ENCODE measurements at places on chromosomes 6 and 20.

GRCh38 chr6:84512391-84512790, 252.0 kb downstream of the TBX18 start:
- DNase-seq, result no peak

GRCh38 chr20:17971300-17972013, 2.6 kb downstream of the MGME1 start:
- no peak for DNase-seq

GRCh38 chr6:136410201-136411024, 120.8 kb upstream of the BCLAF1 start:
- DNase-seq, result no peak

- DNase-seq, result no peak
These were observed 8.3 kb upstream of the PCMTD2 start for GRCh38 chr20:64247307-64247618.

- DNase-seq, result no peak
These were observed 75.1 kb upstream of the SCGN start for GRCh38 chr6:25576919-25577318.

DNA sequence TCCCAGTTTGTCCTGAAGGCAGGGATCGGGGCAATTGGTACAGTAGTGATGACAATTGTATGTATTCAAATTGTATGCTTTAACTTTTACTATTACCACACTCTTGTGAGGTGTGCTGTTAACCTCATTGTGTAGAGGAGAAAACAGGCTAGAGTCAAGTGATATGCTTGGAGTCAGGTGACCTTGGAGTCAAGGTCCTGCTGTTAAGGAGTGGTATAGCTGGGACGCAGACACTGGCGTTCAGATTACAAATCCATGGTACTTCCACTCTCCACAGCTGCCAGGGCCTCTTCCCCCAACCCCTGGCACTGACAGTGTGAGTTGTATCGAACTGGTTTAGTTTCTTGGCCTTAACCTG, 10.5 kb downstream of the CNPY3 start:
- no peak for DNase-seq

GRCh38 chr20:5788385-5788895, 38.2 kb downstream of the SHLD1 start:
- peak; percentile 51 for DNase-seq

GRCh38 chr6:163813979-163814493, 399.5 kb downstream of the QKI start:
- DNase-seq, result no peak

GRCh38 chr20:61710108-61710507, 355.6 kb downstream of the TAF4 start:
- no peak for DNase-seq

GRCh38 chr6:88848870-88849269, 114.5 kb downstream of the RNGTT start:
- DNase-seq, result no peak

GRCh38 chr6:12729467-12729866, 12.9 kb downstream of the PHACTR1 start:
- DNase-seq, result no peak

- no peak for DNase-seq
These were observed 383.7 kb downstream of the CD83 start for GRCh38 chr6:14501240-14501639.

DNA sequence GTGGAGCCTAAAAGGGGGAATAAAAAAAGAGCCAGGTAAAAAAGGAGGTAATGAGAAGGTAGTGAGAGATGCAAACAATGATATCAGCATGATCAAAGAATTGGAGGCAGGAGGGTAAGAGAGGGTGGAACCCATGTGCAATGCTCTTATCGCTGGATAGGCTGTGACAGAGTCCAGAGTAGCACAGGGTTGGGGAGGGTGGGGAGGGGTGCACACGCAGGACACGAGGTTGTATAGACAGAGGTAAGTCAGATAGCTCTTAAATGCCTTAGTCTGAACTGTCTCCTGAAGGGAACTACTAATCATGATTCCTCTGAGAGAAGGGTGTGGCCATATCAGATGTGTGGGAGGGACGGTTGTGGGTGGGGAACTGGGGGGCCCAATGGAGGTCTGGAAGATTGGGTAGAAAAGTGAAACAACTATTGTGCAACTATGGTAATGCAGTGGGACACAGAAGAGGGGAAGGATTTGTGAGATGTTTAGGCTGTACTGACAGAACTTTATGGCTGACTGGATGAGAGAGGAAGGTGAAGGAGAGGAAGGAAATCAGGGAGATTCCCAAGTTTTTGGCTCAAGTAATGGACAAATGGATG, 354.8 kb downstream of the BTBD9 start:
- no peak for DNase-seq

GRCh38 chr6:111793711-111794111, 79.5 kb downstream of the FYN start:
- no peak for DNase-seq

GRCh38 chr6:21151119-21151518, 442.4 kb upstream of the SOX4 start:
- no peak for DNase-seq

- DNase-seq, result no peak
These were observed 131.4 kb downstream of the EDN1 start for GRCh38 chr6:12421596-12421995.

DNA sequence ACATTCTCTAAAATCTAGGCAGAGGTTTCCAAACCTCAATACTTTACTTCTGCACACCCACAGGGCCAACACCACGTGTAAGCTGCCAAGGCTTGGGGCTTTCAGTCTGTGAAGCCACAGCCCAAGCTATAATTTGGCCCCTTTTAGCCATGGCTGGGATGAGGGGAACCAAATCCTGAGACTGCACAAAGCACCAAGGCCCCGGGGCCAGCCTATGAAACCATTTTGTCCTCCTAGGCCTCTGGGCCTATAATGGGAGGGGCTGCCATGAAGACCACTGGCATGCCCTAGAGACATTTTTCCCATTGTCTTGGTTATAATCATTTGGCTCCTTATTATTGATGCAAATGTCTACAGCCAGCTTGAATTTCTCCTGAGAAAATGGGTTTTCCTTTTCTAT, 513.0 kb upstream of the ADGRB3 start:
- no peak for DNase-seq

DNA sequence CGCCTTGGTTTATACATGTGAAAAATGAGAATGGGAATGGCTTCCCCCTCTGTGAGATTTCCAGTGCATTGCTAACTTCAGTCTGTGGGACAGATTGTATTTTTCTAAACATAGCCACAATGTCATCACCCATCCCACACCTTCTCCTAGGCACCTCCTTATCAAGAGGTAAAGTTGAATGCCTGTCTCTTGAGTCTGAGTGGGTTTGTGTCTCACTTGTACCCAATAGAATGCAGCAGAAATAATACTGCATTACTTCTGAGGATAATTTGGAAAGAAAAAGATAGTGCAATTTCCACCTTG, 27.9 kb downstream of the RIN2 start:
- DNase-seq, result no peak

DNA sequence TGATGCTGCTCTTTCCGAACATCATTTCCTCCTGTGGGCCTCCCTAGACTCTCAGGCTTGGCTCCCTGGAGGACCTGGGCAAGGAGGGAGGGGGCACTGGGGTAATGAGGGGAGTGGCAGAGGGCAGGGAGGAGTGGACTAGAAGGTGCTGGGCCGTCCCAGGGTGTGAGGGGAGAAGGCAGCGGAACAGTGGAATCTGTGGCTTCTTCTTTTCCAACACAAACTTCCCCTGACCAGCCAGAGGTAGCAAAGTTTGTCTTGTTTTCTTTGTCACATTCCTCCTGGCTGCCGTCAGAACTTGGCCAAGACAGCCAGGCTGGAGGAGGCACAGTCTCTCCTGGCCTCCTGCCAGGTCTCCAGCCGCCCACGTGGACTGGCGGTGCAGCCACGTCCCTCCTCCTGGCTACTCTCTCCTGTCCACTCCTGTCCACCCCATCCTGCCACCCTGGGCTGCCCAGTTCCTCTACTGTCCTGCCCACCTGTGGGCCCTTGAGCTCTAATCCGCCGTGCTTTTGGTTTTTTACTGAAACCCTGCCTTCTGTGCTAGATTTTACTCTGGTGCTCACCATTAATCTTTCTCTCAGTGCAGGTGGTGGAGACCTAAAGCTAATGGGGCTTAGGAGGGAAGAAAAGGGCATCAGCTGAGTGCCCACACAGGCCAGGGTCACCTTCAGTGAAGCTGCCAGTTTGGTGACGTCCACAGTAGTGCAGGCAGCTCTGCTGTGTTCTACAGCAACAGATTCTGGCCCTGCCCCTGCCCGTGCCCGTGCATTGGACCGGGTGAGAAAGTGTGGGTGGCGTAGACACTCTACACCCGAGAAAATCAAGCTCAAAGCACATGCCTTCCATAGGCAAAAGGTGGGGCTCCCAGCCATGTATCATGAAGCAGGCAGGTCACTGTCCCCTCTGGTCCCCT, 2.8 kb upstream of the CDSN start:
- DNase-seq, result no peak

DNA sequence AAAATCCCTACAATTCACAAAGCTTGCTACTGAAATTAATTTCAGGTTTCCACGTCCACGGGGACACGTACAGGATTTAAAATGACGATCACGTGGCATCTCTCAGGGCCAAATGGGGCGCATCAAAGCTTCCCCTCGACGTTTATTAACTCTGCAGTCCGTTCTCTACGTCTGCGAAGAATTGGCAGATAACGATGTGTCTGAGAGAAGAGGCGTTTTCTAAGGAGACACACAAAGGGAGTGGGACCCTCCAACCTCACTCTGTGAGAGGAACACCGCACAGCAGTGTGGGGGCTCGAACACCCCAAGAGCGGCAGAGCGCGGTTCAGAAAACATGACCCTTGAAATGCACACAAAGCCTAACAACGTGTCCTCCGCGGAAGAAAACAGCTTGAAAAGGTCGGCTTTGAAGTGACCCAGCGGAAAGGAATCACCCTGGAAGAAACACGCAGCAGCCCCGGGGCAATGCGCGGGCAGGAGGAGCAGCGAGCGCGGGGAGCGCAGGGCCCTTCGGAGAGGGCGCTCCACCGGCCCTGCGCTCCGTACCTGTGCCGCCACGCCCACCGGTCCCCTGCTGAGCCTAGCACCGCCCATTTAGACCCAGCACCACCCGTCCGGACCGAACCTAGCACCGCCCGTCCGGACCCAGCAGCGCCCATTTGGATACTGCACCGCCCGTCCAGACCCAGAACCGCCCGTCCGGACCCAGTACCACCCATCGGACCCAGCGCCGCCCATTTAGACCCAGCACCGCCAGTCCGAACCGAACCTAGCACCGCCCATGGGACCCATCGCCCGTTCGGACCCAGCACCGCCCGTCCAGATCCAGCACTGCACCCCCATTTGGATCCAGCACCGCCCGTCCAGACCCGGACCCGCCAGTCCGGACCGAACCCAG, 1.1 kb upstream of the AFDN start:
- DNase-seq, result peak; percentile 27

- DNase-seq, result no peak
These were observed 67.7 kb upstream of the CD93 start for GRCh38 chr20:23153696-23154341.

DNA sequence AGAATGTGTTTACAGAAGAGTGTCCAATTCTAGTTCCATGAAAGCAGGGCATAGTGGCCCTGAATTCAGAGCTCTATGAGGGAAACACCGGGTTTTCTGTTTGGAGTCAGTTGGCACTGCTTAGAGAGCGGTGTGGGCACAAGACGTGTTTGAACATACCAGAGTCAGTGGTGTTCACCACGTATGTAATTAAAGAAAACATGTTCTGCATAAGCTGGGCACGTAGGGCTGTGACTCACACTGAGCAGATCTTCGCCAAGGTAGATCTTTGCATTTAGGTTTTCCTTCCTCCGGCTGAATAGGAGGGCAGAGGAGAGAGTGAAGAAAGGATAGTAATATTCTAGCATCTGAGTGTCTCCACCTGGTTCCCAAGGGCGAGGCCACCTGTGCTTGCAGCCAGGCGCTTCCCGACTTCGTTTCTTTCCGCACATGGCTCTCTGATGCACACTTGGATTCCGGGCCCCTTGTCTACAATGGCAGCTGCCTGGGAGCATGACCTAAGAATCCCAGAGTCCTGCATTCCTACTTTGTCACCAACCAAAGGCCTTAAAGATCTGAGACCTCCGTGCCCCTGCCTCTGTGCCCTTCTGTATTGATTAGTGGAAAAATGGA, 136.2 kb downstream of the ERMARD start:
- no peak for DNase-seq

GRCh38 chr20:18995455-18995854, 181.9 kb downstream of the SCP2D1 start:
- no peak for DNase-seq

GRCh38 chr6:16301511-16301910, 63.1 kb downstream of the GMPR start:
- no peak for DNase-seq

- DNase-seq, result no peak
These were observed 11.3 kb downstream of the NT5E start for GRCh38 chr6:85460921-85461797.

GRCh38 chr6:18262702-18263417, 1.5 kb downstream of the DEK start:
- DNase-seq, result peak; percentile 16

- DNase-seq, result no peak
These were observed 117.0 kb upstream of the EDN1 start for GRCh38 chr6:12173181-12173580.

- peak; percentile 5 for DNase-seq
These were observed at the start of gene TPBG for GRCh38 chr6:82363428-82364086. Gene TPBG, plus strand, starts transcription at chr6:82363817. Its CDS starts 1,145 bp downstream, at chr6:82364962.

DNA sequence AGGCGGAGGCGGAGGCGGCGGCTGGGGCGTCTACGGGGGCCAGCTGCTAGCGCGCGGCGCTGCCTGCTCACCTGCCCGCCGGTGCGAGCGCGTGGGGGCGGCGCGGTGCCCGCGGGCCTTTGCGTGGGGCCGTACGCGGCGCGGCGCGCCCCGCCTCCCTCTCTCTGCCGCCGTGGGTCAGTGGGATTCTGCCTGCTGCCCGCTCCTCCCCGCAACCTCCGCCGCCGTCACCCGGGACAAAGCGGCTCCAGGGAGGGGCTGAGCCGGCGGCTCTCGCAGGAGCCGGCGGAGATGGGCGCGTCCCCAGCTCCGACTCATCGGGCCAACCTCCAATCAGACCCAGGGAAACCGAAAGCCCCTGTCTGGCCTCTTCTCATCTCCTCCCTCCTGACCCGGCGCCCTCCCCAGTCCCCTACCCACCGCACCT, at the start of gene RCAN2:
Gene RCAN2 (minus strand): TSS at position 249 of the 427 bp plus-strand sequence.
- peak; percentile 2 for DNase-seq

- no peak for DNase-seq
These were observed 75.4 kb downstream of the ANKEF1 start for GRCh38 chr20:10110151-10110550.

DNA sequence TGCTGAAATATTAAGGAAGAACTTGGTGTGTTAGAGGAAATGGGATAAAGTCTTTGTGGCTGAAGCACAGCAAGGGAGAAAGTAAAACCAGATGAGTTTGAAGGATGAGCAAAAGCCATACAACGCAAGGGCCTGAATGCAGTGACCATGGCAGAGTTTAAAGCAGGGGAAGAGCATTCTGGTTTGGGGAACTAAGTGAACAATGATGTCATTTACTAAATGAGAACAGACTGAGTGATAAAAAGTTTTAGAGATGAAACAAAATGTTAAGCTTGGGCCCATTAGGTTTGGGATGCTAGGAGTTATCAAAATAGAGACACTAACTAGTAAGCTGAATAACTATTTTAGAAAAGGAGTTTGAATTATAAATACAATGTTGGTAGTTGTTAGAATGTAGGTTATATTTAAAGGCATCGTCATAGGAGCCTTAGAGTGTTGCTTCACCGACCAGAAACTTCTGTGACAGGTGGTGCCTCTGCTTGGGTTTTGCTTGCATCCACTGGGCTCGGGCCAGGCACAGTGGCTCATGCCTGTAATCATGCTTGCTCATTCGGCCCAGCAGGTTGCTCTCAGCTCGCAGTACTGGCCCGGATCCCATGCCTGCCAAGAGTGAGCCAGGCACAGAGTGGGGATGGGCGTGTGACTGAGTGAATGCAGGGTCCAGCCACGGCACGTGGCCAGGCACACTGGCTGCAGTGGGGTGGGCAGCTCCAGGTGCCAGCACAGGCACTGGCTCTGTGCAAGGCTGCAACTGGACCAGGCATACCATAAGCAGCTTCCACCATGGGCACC, 37.4 kb upstream of the OPRM1 start:
- no peak for DNase-seq
